ENCODE measurements at places on chromosomes 3 and 15.

GRCh38 chr3:9976721-9977709 is 9.6 kb downstream of the EMC3 start:
- no peak for DNase-seq

DNA sequence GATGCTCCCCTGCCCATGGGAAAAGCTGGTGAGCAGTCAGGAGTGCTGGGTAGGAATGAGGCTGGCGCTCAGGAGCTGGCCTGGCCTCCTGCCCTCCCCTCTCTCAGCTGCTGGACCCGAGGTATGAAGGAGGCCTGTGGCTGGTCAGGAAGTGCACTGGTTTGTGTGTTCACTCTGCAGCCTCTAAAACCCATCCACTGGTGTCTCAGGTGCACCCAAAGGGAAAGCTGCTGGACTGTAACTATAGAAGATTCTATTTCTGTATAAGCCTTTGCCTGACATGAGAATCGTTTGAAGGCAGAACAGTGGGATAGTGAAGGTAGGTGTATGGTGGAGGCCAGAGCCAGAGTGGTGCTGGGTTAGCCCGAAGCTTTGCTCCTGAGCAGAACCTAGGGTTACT is 5.7 kb upstream of the CPNE9 start:
- DNase-seq: no peak

DNA sequence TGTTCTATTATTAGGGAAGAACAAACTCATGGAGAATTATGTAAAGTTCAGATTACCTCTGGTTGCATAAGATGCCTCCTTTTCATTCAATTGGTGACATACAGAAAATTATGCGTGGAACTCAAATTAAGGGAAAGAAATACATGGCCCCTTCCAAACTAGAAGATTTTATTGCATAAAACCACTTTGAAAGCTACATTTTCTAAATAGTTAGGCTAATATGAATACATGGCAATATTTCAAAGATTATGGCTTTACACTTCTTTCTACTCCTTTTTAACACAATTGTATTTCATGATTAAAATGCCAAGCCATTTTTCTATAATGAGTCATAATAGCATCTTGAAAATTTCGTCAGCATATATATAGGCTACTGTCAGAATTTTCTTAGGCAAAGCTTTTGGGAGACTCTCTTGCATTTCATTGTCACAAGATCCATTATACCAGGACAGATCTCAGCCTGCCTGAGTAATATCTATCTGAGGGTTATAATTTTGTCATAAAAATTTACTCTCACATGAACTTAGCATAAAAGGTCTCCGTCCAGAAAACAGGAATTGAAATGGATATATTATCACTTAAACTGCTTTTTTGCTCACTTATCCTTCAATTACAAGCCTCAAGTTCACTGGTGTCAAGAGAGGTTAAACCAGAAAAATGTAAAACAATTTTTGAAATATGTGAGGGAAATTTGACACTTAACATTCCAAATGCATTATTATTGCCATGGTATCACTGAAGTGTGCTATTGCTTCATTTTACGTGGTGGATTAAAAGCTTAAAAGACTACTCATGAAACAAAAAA is 37.1 kb downstream of the CPA3 start:
- DNase-seq: no peak

- no peak for DNase-seq
Measured at GRCh38 chr15:40302288-40302886, 5.3 kb downstream of the PLCB2 start.

Measured in CD4-positive, alpha-beta T cell treated with Interleukin-6 at 100 ng/mL for 8 hours (primary cell).